ENCODE measurements at places on chromosomes 4 and X.
A peak's percentile ranks its signal among the peaks of the same experiment; 100 is the strongest.

GRCh38 chr4:111475666-111476065 is 669.6 kb upstream of the FAM241A start:
- DNase-seq, result no peak

GRCh38 chrX:103883533-103883932 is 51.5 kb upstream of the RAB9B start:
- DNase-seq, result no peak

DNA sequence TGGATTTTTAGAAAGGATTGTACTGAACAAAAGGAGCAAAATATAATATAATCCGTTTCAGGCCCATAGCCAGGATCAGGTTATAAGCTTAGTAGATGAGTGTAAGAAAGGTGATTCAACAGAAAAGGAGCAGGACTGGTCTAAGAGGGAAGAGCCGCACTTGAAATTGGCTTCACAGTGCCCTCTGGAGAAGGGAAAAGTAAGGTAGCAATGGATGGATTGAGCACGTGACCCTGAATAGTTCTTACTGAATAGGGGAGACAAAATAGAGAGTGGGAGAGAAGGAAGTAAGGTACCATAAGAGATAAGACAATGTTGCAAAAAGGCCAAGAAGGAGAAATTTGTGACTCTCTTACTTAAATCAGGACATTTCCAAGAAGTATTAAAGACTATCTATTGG is 15.6 kb downstream of the CXorf66 start:
- no peak for DNase-seq

DNA sequence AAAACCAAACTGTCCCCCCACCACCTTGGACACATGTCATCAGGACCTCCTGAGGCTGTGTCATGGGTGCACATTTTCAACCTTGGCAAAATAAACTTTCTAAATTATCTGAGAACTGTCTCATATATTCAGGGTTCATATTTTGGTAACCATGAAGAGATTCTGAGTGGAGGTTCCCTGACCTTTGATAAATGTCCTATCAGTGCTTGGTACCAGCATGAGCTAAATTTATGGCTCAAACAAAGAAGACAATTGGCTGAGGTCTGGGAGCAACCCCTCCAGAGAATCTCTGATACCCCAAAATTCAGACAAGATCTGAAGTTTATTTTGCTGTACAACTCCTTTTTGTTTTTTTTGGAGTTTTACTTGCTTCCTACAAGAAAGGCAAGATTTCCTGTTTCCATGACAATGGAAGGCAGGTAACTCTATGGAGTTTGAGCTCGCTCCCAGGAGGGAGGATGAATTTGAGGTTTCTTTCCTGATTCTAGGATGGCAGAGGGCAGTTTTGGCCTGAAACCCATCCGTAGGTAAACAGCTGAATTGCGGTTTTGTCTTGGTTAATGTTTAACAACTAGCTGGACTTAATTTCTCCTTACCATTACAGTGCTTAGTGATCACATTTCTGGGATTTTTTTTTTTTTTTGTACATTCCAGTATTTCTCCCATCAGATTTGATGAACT is 14.5 kb downstream of the UGT2B15 start:
- DNase-seq, result no peak

DNA sequence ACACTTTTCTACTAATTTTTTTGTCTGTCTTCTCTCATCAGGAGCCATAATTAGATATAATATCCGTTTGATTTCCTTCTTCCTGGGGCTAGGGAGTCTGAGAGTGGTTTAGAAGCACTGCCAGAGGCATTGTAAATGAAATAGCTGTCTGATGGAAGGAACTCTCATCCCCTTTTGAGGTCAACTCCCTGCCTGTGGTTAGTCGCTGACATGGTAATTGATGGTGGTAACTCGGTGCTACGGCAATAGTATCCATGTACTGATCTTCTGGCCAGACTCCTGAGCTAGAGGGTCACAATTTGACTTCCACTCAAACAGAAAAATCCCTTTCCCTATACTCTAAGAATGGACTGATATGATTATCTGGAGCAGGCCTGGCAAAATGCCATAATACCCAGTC is 108.1 kb upstream of the TRPC5 start:
- DNase-seq, result no peak

DNA sequence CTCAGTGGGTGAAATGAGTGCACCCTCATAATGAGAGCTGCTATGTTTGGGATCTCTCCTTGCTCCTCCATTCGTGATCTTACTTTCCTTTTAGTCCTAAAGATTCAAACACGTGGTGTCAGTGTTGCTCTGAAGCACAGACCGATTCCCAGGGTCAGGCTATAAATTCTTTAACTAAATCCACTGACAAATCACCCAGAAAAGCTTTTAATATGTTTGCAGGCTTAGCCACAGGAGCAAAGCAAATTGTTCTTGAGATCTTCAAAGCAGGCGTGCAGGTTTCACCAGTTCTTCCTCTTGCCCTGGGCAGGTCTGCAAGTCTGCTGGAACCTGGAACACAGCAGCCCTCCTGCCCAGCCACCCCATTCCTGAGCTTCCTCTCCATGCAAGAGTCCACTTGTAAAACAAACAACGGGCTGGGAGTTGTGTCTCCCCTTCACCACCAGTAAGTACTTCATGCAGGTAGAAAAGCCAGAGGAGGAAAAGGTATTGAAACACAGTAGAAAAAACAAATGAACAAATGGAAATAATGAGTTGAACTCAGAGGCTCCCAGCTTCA is 70.1 kb upstream of the ENPP6 start:
- DNase-seq, result no peak

GRCh38 chr4:77703666-77704065 is 98.0 kb downstream of the CXCL13 start:
- no peak for DNase-seq

- DNase-seq, result no peak
Measured at GRCh38 chrX:8404471-8404870, 60.2 kb upstream of the VCX3B start.

GRCh38 chr4:105088110-105088879 is 58.4 kb upstream of the TET2 start:
- no peak for DNase-seq

GRCh38 chr4:37982736-37983135 is 22.5 kb downstream of the PTTG2 start:
- DNase-seq, result no peak

DNA sequence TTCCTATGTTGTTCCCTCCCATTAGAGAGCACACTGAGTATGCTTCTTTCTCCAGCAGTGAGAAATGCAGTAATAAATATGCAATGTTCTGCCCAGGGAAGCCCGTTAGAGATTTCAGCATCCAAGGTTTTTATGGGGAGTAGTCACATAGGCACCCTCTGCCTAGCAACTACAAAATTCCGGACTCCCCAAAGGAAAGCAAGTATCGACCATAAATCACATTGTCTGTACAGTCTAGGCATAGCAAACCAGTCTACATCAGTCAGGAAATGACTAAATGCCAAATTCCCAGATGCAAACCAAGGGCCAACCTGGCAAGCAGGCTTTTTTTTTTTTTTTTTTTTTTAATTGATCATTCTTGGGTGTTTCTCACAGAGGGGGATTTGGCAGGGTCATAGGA is 34.8 kb downstream of the GPR101 start:
- DNase-seq, result no peak

DNA sequence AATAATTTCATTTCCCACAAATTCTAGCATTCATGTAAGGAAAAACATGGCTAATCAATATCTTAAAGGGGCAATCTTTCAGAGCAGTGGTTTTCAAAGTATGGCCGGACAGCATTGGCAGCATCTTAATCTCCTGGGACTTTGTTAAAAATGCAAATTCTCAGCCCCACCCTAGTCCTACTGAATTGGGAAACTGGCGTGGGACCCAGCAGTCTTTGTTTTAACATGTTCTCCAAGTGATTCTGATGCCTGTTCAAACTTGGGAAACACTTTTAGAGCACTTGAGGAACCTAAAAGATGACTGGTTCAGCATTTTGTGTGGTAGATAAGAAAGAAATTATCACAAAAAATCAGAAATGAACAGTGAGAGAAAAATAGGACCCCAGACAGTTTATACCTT is 65.7 kb downstream of the ZFX start:
- DNase-seq, result no peak

GRCh38 chrX:118114971-118115370 is 1.6 kb downstream of the KLHL13 start:
- DNase-seq, result no peak

- DNase-seq, result no peak
Measured at GRCh38 chr4:142721187-142721586, 124.9 kb downstream of the INPP4B start.

- DNase-seq, result no peak
Measured at GRCh38 chrX:66038115-66038514, 1.8 kb downstream of the VSIG4 start.

- DNase-seq, result no peak
Measured at GRCh38 chr4:76585272-76585671, 150.2 kb downstream of the SHROOM3 start.

DNA sequence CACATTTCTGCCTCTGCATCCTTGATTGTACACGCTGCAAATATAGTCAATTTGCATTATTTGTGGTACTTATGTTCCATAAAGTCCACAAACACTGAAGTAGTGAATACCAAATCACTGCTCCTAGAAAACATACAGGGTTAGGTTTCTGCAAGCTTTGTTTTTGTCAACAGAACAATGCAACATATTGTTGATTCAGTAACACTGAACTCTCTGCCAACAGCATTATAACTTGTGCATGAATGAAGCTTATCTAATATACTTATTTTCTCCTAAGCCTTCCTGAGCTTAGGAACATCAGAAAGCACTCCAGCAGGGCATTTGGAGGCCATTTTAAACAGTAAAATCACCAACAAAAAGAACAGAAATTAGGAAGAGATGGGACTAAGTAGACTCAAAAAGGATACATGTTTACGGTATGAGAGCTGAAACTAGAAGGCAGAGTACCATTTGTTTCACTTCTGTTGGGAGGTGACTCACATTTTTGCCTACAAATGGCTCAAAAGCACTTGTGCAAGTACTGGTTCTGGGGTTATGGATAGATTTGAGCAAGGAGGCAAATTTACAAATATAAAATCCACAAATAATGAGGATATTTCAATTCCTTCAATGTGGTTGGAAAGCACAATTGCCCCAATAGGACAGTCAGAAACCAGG is 14.1 kb downstream of the COX18 start:
- DNase-seq, result no peak

DNA sequence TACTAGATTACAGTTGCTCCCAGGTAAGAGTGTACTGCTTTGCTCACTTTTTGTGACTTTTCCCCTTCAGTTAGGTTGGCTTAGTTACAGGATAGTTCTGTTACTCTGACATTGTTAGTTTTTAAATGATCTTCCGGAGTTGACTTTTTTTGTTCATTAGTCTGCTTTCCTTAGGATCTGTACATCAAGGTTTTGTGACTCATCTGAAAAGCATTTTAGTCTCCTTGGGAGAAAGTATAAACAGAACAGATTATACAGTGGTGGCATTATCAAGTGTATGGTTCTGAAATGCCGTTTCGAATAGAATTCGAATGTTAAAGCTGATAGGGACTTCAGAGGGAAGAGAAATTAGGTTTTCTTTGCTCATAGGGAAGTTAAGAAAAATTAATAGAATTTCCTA is 63.3 kb downstream of the USP9X start:
- no peak for DNase-seq

- DNase-seq, result peak; percentile 60
Measured at GRCh38 chr4:36244257-36245082, at the start of gene ARAP2. TSS of gene ARAP2 (minus strand) at chr4:36244514. CDS start at chr4:36229486, 15,028 bp downstream.

GRCh38 chr4:98939892-98940298 is 11.0 kb upstream of the EIF4E start:
- no peak for DNase-seq

- DNase-seq, result no peak
Measured at GRCh38 chr4:101972791-101973190, 182.3 kb downstream of the BANK1 start.

- DNase-seq, result no peak
Measured at GRCh38 chr4:120132935-120133334, 66.3 kb upstream of the MAD2L1 start.

GRCh38 chr4:151045907-151046306 is 30.8 kb upstream of the LRBA start:
- DNase-seq, result no peak

DNA sequence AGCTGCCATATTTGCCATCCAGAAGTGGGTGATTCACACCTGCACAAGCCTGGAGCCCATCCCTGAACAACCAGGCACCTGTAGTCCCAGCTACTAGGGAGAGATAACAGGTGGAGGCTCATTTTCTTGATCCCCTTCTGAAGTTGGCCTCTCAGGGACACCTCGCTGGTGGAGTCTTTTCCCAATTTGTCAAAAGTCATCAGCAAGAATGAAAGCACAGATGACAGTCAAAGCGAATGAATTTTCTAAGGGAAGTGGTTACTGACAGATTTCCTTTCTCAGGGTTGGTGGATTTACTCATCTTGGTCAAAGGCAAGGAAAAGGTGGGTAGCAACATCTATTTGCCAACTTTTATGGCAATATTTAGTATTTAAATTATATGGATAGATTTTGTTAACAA is 36.5 kb downstream of the FGFBP1 start:
- no peak for DNase-seq

DNA sequence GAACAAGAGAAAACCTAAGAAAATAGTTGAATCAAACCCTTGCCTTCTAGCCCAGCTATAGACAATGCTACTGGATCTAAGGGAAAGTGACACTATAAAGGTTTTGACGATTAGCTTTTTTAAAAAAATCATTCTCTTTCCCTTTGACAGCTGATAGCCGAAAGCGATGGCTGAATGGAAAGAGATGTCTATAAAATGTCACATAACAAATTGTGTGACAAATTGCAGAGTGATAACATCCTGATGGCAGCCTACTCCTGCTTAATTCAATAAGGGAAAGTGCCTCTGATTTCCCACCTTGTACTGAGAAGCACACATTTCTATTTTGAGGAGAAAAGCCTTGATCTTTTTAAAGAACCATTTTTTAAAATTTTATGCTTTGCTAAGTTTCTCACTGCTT is 114.5 kb downstream of the SORBS2 start:
- no peak for DNase-seq

DNA sequence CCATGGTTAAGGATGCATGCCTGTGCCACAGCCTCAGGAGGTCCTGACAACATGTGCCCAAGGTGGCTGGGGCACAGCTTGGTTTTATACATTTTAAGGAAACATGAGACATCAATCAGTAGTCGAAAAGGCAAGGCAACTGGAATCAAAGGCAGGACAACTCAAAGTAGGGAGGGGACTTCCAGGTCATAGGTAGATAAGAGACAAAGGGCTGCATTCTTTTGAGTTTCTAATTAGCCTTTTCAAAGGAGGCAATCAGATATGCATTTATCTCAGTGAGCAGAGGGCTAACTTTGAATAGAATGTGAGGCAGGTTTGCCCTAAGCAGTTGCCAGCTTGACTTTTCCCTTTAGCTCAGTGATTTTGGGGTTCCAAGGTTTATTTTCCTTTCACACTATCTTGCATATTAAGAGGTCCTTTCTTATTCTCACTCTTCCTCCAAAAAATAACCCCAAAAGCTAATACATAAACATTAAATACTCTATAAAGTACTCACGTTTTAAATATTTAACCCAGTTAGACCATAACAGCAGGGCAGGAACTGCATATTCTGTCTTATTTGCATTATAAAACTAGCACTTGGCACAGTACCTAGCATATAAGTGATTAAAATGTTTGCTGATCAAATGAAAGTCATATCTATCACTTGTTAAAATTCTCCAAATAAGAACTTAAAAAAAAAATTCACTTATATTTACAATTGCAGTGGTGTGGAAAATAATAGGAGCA is 36.3 kb upstream of the UGT8 start:
- no peak for DNase-seq
